ENCODE measurements at places on chromosomes 1 and 21.

GRCh38 chr21:42058631-42059111, 12.4 kb upstream of the UMODL1 start:
- no peak for DNase-seq
- H3K27ac ChIP-seq = no peak overlapping the region
- H3K4me1 ChIP-seq = peaks cover 28% of the 10 kb centered on the region
- no peaks in the 10 kb centered on the region for H3K27me3 ChIP-seq

DNA sequence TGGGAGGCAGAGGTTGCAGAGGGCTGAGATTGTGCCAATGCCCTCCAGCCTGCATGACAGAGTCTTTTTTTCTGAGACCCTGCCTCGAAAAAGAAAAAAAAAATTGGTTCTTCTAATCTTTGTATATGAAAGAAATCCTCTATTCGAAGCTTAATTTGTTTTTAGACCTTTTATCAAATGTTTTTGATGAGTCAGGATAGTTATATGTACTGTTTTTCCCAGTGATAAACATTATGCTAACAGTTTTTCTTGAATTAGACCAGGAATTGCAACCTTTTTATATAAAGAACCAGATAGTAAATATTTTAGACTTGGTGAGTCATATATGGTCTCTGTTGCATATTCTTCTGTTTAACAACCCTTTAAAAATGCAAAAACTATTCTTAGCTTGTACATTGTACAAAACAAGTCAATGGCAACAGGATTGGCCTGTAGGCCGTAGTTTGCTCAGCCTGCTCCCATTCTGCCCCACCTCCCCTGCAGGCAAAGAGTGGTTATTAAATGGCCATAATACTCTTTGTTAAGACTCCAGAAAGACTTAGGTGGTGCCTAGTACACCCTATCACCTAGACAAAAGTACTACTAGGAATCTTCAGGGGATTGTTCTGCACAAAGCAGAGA, 45.2 kb downstream of the LYST start:
- peaks cover 10% of the 10 kb centered on the region for H3K36me3 ChIP-seq
- H3K4me3 ChIP-seq = no peak overlapping the region
- H3K27ac ChIP-seq = no peak overlapping the region
- H3K27me3 ChIP-seq = no peaks in the 10 kb centered on the region
- no peak for DNase-seq

DNA sequence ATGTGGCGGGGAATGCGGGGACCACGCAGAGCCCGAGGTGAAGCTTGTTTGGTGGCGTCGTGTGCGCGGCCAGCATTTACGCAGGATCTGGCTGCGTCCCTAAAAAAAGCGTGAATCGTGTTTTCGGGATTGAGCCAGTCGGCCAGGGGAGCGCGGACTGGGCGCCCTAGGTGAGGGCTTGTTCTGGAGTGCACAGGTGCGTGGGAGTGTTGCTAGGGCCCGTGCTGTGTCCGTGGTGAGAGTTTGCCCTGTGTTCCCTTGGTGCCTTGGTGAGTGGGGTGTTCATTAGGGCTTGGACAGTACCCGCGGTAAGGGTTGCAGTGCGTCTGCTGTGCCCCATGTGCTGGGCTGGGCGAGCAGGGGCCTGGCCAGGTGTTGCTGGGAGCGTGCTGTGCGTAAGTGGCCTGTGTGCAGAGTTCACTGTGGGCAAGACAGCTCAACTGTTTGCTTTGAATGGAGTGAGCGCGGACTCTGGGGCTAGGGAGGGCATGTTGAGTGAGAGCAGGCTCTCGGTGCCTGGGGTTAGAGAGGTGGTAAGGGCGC, 673 bp downstream of the CD46 start:
- peak; percentile 53 for DNase-seq
- H3K27ac ChIP-seq = peak overlapping the region; percentile 98
- no peaks in the 10 kb centered on the region for H3K27me3 ChIP-seq
- peaks cover 22% of the 10 kb centered on the region for H3K36me3 ChIP-seq
- H3K4me1 ChIP-seq = peaks cover 60% of the 10 kb centered on the region
- peak overlapping the region; percentile 92 for H3K4me3 ChIP-seq

- DNase-seq = no peak
- H3K4me1 ChIP-seq = peaks cover 42% of the 10 kb centered on the region
- H3K4me3 ChIP-seq = no peak overlapping the region
- no peaks in the 10 kb centered on the region for H3K27me3 ChIP-seq
- H3K27ac ChIP-seq = peak overlapping the region; percentile 82
Measured at GRCh38 chr1:226003502-226004170, 4.5 kb upstream of the SDE2 start.

DNA sequence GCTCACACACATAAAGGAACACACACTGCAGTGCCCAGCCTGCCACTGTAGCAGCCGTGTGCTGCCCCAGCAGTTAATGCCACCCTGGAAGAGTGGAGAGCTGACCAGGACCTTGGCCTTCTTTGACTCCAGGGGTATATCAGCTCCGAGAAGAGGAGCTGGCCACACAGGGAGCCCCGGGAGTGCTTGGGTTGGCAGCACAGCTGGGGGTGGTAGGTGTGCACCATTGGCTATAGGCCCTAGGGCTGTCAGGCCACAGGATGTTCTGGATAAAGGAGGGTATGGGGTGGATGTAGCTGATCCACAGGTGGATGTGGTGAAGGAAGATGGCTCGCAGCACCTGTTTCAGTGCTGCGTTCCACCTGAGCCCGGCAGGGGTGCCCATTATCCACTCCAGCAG, 640.5 kb downstream of the PLPP3 start:
- no peak overlapping the region for H3K4me3 ChIP-seq
- H3K27me3 ChIP-seq = no peaks in the 10 kb centered on the region

- no peaks in the 10 kb centered on the region for H3K27me3 ChIP-seq
- H3K4me1 ChIP-seq = peaks cover 30% of the 10 kb centered on the region
- H3K4me3 ChIP-seq = peak overlapping the region; percentile 99
- peak overlapping the region; percentile 99 for H3K27ac ChIP-seq
- peaks cover 17% of the 10 kb centered on the region for H3K36me3 ChIP-seq
- no peak for DNase-seq
Measured at GRCh38 chr1:150320667-150320978, 710 bp upstream of the PRPF3 start.

DNA sequence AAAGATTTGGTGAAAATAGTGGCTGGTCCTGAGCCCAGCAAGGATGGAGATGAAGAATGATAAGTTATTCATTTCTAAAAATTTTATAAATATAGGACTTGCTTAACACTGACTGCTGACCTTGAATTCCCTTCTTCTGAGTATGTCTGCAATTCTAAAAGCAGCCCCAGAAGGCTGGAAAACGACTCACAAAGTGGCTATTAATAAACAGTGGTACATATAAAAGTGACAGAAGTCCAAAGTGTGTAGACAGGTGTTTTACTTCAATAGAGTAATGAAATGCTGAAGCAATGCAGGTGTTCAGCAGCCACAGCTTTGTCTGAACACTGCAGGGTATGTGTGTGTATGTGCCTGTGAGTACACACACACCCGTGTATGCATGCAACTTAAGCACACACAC, 219.0 kb upstream of the NRIP1 start:
- H3K36me3 ChIP-seq = no peaks in the 10 kb centered on the region
- no peak overlapping the region for H3K27ac ChIP-seq
- H3K27me3 ChIP-seq = peaks cover 2% of the 10 kb centered on the region
- no peak for DNase-seq

DNA sequence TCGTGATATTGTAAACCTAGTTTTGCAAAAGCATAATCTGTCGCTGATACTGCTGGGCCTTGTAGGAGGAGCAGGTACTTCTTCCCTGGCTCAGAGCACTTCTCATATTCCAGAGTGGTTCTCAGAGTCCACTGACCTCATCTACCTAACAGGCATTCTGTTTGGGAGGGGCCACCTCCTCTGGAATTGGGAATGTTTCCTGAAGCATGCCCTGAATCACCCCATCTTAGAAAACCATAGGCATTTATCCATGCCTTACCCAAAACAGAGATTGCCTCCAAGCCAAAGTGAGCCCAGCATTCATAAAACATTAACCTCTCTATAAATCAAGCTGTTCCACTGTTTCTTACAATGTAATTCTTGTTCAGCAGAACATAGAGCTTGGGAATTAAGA, 35.1 kb downstream of the SLC44A3 start:
- no peak overlapping the region for H3K4me3 ChIP-seq
- no peak overlapping the region for H3K27ac ChIP-seq
- DNase-seq = no peak
- H3K36me3 ChIP-seq = no peaks in the 10 kb centered on the region

All from activated naive CD4-positive, alpha-beta T cell treated with anti-CD3 and anti-CD28 coated beads for 36 hours (primary cell).